Breast epithelium (tissue), 4 donors: ENCODE measurements at places on chromosomes 2 and 18.

DNA sequence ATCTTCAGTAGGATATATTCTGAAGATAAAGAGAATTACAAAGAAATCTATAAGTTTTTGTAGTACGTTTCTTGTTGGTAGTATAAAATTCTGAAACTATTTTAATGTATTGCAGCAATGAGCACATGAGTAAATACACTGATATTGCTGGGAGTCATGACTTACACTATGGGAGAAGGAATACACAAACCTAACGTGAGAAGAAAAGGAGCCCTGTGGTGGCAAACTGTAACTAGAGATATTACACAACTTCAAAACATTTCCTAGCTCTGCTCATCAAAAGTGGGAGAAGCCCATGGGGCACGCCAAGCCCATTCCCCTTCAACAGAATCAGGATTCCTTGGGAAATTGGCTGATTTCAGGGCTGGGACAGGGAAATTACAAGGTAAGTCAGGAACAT lies 20.5 kb downstream of the SPIRE1 start:
- no peak overlapping the region for H3K27ac ChIP-seq
- no peaks in the 10 kb centered on the region for H3K4me1 ChIP-seq
- DNase-seq = no peak
- no peaks in the 10 kb centered on the region for H3K27me3 ChIP-seq
- H3K4me3 ChIP-seq = no peak overlapping the region
- no peaks in the 10 kb centered on the region for H3K36me3 ChIP-seq

GRCh38 chr18:50284255-50284885 lies 3.0 kb upstream of the MBD1 start:
- H3K4me1 ChIP-seq = peaks cover 5% of the 10 kb centered on the region
- H3K36me3 ChIP-seq = peaks cover 5% of the 10 kb centered on the region
- no peaks in the 10 kb centered on the region for H3K27me3 ChIP-seq
- H3K4me3 ChIP-seq = no peak overlapping the region

DNA sequence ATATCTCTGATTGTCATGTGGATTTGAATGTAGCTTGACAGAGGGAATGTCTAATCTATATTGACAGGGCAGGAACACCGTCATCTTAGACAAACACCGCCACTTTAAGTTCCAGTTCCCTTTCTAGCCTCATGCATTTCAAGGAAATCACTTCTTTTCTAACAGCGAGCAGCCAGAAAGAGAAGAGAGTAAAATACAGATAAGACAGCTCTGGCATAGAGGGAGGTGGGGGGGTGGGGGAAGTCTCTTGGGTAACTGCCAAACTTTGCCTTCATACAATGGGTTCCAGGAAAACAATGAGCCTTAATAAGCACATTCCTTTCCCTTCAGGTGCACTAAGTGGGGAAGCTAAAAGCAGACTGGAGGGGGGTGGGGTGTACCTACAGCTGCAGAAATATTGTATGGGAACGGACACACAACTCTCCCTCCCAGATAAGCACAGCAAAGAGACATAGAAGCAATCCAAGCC lies 37.2 kb downstream of the CASP10 start:
- H3K27ac ChIP-seq = peak overlapping the region; percentile 33
- DNase-seq = no peak
- H3K36me3 ChIP-seq = no peaks in the 10 kb centered on the region
- H3K4me3 ChIP-seq = no peak overlapping the region

- H3K27me3 ChIP-seq = no peaks in the 10 kb centered on the region
- no peaks in the 10 kb centered on the region for H3K36me3 ChIP-seq
- no peak overlapping the region for H3K4me3 ChIP-seq
- no peak for DNase-seq
- H3K27ac ChIP-seq = peak overlapping the region; percentile 16
- H3K4me1 ChIP-seq = no peaks in the 10 kb centered on the region
These were observed 208.7 kb upstream of the RASGRP3 start for GRCh38 chr2:33267756-33268155.
